Activated T-helper 1 cell treated with Interleukin-2 at 50 U/mL for 16 hours (primary cell): ENCODE measurements at places on chromosomes 7 and 10.

DNA sequence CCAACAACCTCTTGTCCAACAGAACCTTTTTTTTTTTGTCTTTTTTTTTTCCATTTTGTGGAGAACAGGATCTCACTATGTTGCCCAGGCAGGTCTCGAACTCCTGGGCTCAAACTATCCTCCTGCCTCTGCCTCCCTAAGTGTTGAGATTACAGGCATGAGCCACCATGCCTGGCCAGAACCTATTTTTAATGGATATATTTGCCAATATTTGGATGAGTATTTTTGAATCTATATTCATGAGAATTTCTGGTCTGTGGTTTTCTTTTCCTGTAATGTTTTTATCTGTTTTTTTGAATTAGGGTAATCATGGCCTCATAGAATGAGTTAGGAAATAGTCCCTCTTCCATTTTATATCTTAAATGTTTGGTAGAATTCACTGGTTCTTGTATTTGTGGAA is 70.4 kb upstream of the RET start:
- no peak for DNase-seq

- DNase-seq, result no peak
These were observed 22.2 kb downstream of the FRMPD2 start for GRCh38 chr10:48252354-48252650.

- DNase-seq, result no peak
These were observed 33.4 kb upstream of the PLPP4 start for GRCh38 chr10:120423431-120424197.

DNA sequence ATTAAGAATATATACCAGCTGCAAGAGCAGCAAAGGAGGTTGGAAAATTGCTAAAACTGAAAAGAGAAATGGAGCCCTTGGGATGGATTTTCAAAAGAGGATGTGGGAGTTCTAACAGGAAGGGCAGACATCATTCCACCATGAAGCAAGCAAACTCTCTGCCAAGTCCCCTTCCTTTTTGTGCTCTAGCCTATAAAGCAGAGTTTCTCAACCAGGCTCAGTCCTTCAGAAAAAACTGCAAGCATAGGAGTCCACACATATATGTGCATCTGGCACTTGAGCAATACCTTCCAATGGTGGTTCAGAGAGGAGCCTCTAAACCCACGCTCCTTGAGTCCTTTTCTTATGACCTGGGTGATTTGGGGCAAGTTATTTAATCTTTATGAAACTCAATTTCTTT is 98.6 kb upstream of the MKX start:
- no peak for DNase-seq
